ENCODE measurements at places on chromosomes 16 and 17.
A peak's percentile ranks its signal among the peaks of the same experiment; 100 is the strongest.

- no peak for DNase-seq
- no peaks in the 10 kb centered on the region for H3K36me3 ChIP-seq
- H3K4me1 ChIP-seq = peaks cover 30% of the 10 kb centered on the region
- H3K27ac ChIP-seq = no peak overlapping the region
- H3K4me3 ChIP-seq = no peak overlapping the region
Measured at GRCh38 chr16:54174201-54174600, 112.4 kb downstream of the IRX3 start.

DNA sequence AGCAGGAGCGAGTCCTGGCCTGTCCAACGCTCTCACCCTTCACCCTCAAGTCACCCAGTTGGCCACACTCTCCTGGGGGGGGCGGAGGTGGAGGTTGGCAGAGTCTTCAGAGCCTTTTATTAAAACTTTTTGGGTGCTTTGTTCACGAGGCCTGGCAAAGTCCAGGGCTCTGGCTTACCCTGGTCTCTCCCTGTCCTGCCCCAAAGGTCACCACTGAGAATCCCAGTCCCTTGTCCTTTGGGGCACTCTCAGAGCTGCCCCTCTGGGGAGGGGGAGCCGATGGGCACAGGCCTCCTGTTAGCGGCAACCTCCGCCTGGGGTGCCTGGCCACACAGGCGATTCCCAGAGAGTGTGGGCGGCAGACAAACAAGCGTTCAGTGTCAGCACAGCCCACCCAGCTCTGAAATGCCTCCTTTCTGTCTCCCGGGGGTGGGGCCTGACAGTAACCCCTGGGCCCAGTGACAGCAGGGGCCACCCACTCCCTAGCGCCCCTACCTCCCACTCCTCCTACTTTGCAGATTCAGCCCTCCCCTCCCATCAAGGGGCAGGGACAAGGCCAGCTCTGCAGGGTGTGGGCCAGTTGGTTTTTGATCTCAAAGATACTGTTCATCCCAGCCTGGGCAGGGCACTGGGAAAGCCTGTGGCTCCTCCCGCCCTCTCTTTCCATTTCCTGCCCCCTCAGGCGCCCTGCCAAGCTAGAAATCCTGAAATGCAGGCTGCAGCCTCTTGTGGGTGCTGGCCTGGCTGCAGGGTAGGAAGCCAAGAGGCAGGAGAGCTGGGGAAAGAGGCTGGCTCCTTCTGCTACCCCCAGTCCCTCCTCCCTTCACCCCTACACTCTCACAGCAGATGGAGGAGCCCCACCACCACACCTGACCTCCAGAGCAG is 36.6 kb upstream of the EMP2 start:
- H3K36me3 ChIP-seq = no peaks in the 10 kb centered on the region
- peaks cover 15% of the 10 kb centered on the region for H3K4me1 ChIP-seq
- peak overlapping the region; percentile 7 for H3K4me3 ChIP-seq
- no peak for DNase-seq

DNA sequence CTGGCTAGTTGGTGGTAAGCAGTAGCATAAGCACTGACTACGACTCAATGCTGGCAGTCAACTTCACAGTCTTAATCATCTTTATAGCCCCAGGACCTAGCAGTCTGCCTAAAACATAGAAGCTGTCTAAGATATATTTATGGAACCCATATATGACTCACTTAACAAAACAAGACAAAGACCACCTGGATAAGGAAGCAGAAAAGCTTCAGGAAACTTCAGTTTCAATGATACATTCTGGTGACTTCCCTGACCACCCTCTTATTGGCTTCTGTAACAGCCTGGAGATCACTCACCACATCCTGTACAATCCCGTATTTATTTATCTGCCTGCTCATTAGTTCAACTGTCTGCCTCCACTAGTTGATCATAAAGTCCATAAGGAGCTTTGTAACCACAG is 95.5 kb downstream of the PMP22 start:
- no peaks in the 10 kb centered on the region for H3K36me3 ChIP-seq
- H3K4me1 ChIP-seq = no peaks in the 10 kb centered on the region
- DNase-seq = no peak
- no peak overlapping the region for H3K4me3 ChIP-seq
- H3K27me3 ChIP-seq = no peaks in the 10 kb centered on the region

DNA sequence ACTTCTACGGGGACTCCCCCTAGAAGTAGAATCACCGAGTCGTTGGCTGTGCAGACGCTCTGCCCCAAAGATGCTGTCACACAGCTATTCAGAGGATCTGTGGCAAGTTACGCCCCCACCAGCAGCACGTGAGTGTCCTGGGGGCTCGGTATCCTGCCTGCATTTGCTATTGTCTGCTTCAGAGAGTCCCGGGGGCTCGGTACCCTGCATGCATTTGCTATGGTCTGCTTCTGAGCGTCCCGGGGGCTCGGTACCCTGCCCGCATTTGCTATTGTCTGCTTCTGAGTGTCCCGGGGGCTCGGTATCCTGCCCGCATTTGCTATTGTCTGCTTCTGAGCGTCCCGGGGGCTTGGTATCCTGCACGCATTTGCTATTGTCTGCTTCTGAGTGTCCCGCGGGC is 23.8 kb upstream of the ZNF469 start:
- H3K36me3 ChIP-seq = no peaks in the 10 kb centered on the region
- H3K27ac ChIP-seq = no peak overlapping the region
- H3K4me3 ChIP-seq = no peak overlapping the region
- H3K27me3 ChIP-seq = no peaks in the 10 kb centered on the region

DNA sequence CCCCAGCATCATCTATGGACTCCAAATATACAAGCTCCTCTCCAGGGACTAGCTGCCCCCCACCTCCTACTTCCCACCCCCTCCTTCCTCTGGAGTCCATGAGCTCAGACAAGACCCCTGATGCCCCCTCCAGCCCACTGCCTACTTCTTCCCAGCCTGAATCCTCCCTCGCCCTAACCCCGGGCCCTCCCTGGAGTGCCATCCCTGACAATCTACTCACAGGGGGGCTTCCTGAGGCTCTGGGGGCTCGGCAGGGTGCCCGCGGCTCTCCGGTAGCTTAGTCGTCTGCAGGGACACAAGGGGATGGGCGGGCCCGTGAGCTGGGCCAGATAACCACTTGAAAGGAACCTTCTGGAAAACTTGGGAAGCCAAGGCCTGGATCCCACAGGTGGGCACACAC is 15.1 kb downstream of the MPP3 start:
- DNase-seq = no peak
- no peak overlapping the region for H3K4me3 ChIP-seq
- no peaks in the 10 kb centered on the region for H3K36me3 ChIP-seq
- no peaks in the 10 kb centered on the region for H3K4me1 ChIP-seq

DNA sequence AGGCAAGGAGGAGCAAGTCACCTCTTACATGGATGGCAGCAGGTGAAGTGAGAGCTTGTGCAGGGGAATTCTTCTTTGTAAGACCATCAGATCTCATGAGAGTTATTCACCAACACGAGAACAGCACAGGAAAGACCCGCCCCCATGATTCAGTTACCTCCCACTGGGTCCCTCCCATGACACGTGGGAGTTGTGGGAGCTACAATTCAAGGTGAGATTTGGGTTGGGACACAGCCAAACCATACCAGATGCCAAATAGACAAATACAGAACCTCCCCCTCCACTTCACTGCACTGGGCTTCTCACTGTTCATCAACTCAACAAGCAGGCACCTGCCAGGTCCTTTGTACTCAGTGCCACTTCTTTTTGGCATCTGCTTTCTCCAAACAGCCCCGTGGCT is 100.2 kb downstream of the WSCD1 start:
- no peak overlapping the region for H3K27ac ChIP-seq
- no peaks in the 10 kb centered on the region for H3K27me3 ChIP-seq
- H3K36me3 ChIP-seq = no peaks in the 10 kb centered on the region
- H3K4me3 ChIP-seq = no peak overlapping the region
- no peak for DNase-seq

- DNase-seq = no peak
- no peaks in the 10 kb centered on the region for H3K27me3 ChIP-seq
- H3K36me3 ChIP-seq = peaks cover 2% of the 10 kb centered on the region
- H3K27ac ChIP-seq = no peak overlapping the region
Measured at GRCh38 chr16:84785843-84786581, 33.8 kb upstream of the CRISPLD2 start.

- no peaks in the 10 kb centered on the region for H3K36me3 ChIP-seq
- peak; percentile 27 for DNase-seq
Measured at GRCh38 chr17:81735264-81736102, 23.4 kb downstream of the SLC25A10 start.

- H3K27ac ChIP-seq = no peak overlapping the region
- no peak overlapping the region for H3K4me3 ChIP-seq
- H3K4me1 ChIP-seq = no peaks in the 10 kb centered on the region
- no peaks in the 10 kb centered on the region for H3K36me3 ChIP-seq
- no peaks in the 10 kb centered on the region for H3K27me3 ChIP-seq
Measured at GRCh38 chr17:10316801-10317542, 55.8 kb downstream of the MYH13 start.

DNA sequence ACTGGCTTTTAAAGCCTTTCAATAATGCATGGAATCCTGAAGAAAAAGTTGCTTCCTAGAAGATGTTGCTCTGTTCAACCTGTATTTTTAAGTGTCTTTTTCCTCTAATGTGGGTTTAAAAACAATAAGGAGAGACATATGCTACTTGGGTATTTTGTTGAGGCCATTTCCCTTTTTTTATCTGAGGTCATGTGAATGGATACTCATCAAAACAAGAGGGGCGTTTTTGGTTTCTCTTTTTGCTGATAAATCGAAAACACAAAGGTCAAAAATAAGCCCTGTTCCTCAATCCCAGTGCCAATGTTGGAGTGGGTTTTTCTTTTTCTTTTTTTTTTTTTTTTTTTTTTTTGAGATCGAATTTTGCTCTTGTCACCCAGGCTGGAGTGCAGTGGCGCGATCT is 468.0 kb upstream of the RBFOX1 start:
- no peak overlapping the region for H3K27ac ChIP-seq
- H3K27me3 ChIP-seq = no peaks in the 10 kb centered on the region
- H3K36me3 ChIP-seq = no peaks in the 10 kb centered on the region
- no peaks in the 10 kb centered on the region for H3K4me1 ChIP-seq
- no peak overlapping the region for H3K4me3 ChIP-seq

DNA sequence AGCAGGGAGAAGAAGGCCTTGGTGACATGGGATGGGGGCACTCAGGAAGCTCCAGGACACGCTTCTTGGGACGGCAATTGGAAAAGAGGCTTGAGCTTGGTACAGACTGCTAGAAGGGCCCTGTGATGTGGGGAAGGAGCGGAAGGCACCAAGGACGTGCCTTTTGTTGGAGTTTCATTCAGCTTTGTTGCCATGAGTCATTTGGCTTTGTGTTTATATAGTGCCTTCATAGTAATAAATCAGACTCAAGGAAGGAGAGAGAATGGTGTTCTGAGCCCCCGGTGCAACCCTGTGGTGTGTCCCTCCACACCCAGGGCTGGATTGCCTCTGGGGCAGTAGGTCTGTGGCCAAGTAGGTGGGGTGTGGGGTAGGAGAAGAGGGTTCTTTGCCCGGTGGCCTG is 7.4 kb upstream of the TBX4 start:
- H3K36me3 ChIP-seq = no peaks in the 10 kb centered on the region
- peaks cover 7% of the 10 kb centered on the region for H3K27me3 ChIP-seq
- no peaks in the 10 kb centered on the region for H3K4me1 ChIP-seq
- no peak for DNase-seq

GRCh38 chr16:17204644-17205043 is 266.1 kb downstream of the XYLT1 start:
- H3K4me3 ChIP-seq = no peak overlapping the region
- no peaks in the 10 kb centered on the region for H3K4me1 ChIP-seq
- H3K27ac ChIP-seq = no peak overlapping the region
- H3K36me3 ChIP-seq = peaks cover 3% of the 10 kb centered on the region
- no peak for DNase-seq
- no peaks in the 10 kb centered on the region for H3K27me3 ChIP-seq

DNA sequence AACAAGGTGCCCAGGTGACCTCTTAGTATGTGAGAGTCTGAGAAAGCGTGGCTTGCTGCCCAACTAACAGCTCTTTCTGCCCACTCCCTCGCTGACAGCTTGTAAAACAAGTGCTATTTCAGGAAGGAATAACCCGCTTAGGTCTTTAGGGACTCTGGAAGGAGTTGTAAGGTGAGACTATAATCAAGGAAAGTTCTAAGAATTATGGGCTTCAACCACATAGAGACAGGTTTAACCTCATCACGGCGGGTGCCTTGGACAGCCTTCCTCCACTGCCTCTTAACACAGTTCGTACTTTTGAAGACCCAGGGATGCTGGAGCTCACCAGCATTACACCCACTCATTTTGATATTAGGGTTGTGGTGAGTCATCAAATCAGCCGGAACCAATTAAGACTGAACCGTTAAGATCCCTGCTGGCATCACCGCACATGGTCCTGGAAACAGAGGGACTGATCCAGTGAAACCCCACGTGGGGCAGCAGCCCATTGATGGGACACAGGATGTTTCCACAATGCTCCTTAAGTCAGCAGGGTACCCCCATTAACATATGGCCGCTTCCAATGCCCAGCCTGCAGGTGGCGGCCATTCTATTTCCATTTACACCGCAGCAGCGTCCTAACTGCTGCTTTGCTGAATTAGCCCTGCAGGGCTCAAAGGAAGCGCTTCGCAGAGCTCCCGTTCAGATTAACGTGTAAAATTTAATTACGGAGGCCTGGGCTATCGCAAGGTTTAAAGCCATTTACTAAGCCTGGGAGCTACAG is 176.6 kb upstream of the SDK2 start:
- H3K4me1 ChIP-seq = no peaks in the 10 kb centered on the region
- no peak overlapping the region for H3K27ac ChIP-seq
- no peaks in the 10 kb centered on the region for H3K36me3 ChIP-seq
- DNase-seq = no peak
- H3K27me3 ChIP-seq = peaks cover 7% of the 10 kb centered on the region
- H3K4me3 ChIP-seq = no peak overlapping the region

- H3K36me3 ChIP-seq = no peaks in the 10 kb centered on the region
- no peaks in the 10 kb centered on the region for H3K27me3 ChIP-seq
- no peaks in the 10 kb centered on the region for H3K4me1 ChIP-seq
- no peak overlapping the region for H3K27ac ChIP-seq
- DNase-seq = no peak
Measured at GRCh38 chr16:15765880-15766279, 90.9 kb downstream of the MYH11 start.

DNA sequence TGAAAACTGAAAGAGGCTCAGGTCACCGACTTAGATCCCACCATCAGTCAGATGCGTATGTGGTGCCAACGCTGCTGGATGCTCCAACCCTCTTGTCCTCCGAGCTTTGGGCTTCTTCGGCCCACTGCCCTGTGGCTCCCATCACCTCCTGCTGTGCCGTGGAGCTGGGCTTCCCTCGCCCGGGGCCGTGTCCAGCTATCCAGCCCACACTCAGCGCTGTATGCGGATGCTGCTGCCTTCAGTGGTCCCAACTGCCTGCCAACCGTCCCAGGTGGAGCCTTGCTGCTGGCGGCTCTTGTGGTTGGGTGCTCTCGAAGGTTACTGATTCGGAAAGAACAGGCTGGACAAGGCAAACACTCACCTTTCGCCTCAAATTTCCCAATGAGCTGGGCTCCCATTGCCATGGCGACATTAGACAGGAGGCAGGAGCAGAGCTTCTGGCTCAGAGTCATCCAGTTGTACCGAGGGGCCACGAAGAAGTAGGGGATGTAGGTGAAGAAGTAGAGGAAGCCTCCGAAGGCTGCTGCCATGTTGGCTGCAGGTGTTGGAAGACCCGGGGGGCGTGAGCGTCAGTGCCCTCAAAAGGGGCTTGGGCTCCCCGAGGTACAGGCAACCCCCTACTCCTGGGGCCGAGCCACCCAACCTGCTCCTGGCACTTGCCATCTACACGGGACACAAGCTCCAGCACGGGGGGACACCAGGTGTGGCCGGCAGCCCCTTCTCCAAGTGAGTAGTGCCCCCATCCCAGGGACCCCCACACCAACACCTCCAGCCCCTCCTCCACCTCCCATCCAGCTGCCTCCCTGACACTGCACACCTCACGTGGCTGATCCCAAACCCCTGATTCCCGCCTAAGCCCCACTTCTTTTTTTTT is 32.2 kb downstream of the ABCA3 start:
- DNase-seq = peak; percentile 53
- H3K4me1 ChIP-seq = no peaks in the 10 kb centered on the region
- H3K4me3 ChIP-seq = no peak overlapping the region
- no peaks in the 10 kb centered on the region for H3K27me3 ChIP-seq
- H3K27ac ChIP-seq = no peak overlapping the region

All from trophoblast cell (in vitro differentiated cells and primary cell).